Calu3 (cell line): ENCODE measurements at places on chromosomes 5 and 9.

DNA sequence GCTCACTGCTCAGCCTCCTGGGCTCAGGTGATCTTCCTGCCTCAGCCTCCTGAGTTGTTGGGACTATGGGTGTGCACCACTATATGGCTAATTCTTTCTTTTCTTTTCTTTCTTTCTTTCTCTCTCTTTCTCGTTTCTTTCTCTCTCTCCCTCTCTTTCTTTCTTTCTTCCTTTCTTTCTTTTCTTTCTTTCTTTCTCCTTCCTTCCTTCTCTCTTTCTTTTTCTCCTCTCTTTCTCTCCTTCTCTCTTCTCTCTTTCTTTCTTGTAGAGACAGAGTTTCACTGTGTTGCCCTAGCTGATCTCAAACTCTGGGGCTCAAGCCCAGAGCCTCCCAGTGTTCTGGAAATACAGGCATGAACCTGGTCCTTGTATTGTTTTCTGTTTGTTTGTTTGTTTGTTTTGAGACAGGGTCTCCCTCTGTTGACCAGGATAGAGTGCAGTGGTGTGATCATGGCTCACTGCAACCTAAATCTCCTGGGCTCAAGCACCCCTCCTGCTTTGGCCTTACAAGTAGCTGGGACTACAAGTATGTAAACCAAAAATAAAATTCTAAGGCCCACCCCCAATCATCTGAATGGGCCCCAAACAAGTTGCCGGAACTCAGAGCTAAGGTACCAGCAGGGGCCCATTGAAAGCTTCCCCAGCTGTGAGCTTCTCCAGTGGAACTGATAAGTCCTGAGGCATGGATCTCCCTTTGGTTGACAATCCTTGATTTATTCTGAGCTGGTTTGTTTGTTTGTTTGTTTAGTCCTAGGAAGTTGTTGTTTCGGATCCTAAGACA lies 11.9 kb upstream of the BTF3 start:
- H3K36me3 ChIP-seq, result no peaks in the 10 kb centered on the region
- DNase-seq, result no peak
- no peak overlapping the region for H3K4me3 ChIP-seq
- H3K27ac ChIP-seq, result no peak overlapping the region
- H3K4me1 ChIP-seq, result no peaks in the 10 kb centered on the region

- H3K27ac ChIP-seq, result no peak overlapping the region
- no peaks in the 10 kb centered on the region for H3K27me3 ChIP-seq
- no peak for DNase-seq
Observed at GRCh38 chr9:123453831-123454321, 97.9 kb downstream of the CRB2 start.

GRCh38 chr9:114287001-114287762 lies 35.7 kb upstream of the ORM1 start:
- H3K4me1 ChIP-seq, result peaks cover 8% of the 10 kb centered on the region
- H3K27me3 ChIP-seq, result no peaks in the 10 kb centered on the region
- H3K27ac ChIP-seq, result no peak overlapping the region
- peaks cover 2% of the 10 kb centered on the region for H3K36me3 ChIP-seq
- DNase-seq, result no peak

- no peaks in the 10 kb centered on the region for H3K27me3 ChIP-seq
- H3K4me1 ChIP-seq, result no peaks in the 10 kb centered on the region
- no peak overlapping the region for H3K4me3 ChIP-seq
- H3K36me3 ChIP-seq, result no peaks in the 10 kb centered on the region
Observed at GRCh38 chr5:53826504-53826903, 266.1 kb downstream of the NDUFS4 start.
